Stimulated activated CD4-positive, alpha-beta T cell treated with anti-CD3 and anti-CD28 coated beads, Interleukin-1b, Interleukin-23, amount 100 ng/mL, for 1 hour (primary cell): ENCODE measurements at places on chromosomes 3 and 15.

DNA sequence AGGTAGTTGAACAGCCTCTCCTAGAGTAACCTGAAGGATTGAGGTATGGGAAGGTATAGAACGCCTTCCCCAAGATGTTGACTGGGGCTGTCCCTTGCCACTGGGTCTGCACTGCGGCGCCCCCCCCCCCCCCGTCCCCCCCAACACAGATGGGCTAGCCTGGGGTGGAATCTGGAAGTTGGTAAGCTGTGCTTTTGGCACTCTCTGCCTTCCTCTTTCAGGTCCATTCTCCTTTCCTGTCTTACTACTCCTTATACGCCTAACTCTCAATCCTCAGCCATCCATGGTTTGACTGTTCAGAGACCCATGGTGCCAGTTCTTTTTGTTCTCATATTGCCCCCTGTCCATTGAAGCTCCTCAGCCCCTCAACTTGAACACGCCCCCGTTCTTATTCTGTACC is 42.8 kb downstream of the MAP2K1 start:
- DNase-seq: no peak

- no peak for DNase-seq
Measured at GRCh38 chr3:12941495-12942023, 100.2 kb upstream of the RPL32 start.

DNA sequence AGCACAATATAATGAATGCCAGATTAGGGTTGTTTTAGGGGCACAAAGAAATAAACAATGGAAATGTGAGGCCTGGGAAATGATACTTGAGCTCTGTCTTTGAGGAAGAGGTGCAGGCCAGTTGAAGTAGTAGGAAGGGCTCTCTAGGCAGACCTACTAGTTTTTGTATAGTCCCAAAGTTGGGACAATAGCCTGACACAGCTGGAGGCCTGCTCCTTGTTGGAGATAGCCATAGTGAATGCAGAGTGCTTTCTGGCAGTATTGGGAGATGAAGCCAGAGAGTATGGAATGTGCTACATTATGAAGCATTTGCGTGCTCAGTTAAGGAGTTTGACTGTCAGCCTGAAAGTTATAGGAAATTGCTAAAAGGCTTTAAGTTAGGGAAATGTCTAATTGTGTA is 251.2 kb upstream of the ZPLD1 start:
- DNase-seq: no peak

DNA sequence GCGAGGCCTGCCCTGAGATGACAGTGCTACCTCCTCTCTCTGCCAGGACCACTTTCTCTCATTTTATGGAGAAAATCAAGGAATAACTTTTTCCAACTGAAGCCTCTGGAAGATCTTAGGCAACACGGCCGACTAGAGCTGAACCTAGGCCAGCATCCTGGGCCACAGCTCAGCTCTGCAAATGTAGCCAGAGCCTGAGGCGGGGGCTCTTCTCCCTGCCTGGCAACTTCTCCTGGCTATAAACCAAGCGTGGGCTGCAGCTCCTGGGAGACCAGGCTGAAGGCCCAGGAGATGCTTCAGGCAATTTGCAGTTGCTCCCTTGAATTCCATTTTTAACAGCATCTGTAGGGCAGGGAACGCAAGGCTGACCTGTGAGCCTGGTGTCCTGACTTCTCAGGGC is 74.9 kb downstream of the CEMIP start:
- DNase-seq: no peak

- no peak for DNase-seq
Measured at GRCh38 chr3:54171951-54172350, 49.6 kb downstream of the CACNA2D3 start.

- no peak for DNase-seq
Measured at GRCh38 chr3:114879059-114880031, 267.7 kb downstream of the ZBTB20 start.

- no peak for DNase-seq
Measured at GRCh38 chr15:95192923-95193322, 961.6 kb downstream of the MCTP2 start.

DNA sequence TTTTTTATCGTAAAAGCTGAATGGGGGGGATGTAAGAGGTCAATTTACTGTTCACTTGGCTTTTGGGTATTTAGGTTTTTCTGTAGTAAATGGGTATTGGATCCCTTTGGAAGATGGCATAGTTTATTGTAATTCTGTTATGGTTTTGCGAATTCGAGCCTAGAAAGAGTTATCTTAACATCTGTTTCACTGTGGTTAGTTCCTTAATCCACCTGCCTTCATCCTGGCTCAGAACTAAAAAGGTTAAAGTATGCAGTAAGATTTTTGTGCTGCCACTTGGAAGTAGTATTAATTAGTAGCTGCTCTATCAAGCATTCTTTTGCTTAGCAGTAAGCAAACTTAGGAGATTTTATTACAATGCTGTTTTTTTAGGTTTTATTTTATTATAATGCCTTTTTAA is 62.4 kb downstream of the ARIH1 start:
- no peak for DNase-seq
